ENCODE measurements at places on chromosomes 7 and 10. TPM values are rescaled to one million over a fixed set of nuclear protein-coding genes. Genes with fewer than 3 reads are reported as not detected.
A peak's percentile ranks its signal among the peaks of the same experiment; 100 is the strongest.

Gene ZCCHC24
- 18.2 TPM for total RNA-seq

- DNase-seq, result no peak
Observed at GRCh38 chr7:128122576-128123290, 91.5 kb upstream of the LRRC4 start.

DNA sequence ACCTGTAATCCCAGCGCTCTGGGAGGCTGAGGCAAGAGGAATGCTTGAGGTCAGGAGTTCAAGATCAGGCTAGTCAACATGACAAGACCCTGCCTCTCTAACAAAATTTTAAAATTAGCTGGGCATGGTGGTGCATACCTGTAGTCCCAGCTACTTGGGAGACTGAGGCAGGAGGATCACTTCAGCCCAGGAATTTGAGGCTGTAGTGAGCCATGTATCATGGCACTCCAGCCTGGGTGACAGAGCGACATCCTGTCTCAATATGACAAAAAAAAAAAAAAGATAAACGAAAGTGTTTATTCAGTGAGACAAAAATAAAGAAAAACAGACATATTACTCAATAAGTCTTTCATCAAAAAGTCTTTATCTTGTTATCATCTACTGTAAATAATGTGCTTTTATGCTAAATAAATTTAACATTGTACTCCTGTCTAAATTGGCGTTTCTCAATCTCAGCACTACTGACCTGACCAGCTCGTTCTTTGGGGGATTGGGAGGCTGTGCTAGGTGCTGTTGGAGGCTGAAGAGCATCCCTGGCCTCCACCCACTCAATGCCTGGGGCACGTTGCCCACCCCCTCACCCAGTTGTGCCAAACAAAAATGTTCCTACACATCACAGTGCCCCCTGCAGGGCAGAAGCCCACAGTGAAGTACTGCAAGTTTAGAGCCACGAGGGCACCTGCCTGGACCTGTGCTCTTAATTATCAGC is 57.7 kb downstream of the NCAPG2 start:
- no peak for DNase-seq

DNA sequence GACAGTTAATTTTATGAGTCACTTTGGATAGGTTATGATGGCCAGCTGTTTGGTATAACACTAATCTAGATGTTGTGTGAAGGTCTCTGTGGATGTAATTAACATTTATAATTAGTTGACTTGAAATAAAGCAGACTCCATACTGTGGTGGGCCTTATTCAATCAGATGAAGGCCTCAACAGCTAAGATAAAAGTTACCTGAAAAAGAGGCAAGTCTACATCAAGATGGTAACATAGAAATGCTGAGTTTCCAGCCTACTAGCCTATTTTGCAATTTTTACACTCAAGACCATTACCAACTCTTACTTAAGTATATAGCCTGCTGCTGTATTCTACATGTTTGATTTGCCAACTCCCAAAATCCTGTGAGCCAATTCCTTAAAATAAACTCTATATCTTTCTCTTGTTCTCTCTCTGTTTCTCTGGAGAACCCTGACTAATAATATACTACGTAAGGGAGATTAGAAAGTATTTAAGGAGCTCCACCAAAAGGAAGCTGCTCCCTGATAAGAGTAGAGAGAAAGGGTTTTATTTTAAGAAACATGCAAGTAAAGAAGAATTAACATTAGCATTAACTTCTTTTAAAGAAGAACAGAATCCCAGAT is 42.7 kb downstream of the ZNF438 start:
- DNase-seq, result no peak

Gene CCDC71L
- total RNA-seq, result 220 TPM

DNA sequence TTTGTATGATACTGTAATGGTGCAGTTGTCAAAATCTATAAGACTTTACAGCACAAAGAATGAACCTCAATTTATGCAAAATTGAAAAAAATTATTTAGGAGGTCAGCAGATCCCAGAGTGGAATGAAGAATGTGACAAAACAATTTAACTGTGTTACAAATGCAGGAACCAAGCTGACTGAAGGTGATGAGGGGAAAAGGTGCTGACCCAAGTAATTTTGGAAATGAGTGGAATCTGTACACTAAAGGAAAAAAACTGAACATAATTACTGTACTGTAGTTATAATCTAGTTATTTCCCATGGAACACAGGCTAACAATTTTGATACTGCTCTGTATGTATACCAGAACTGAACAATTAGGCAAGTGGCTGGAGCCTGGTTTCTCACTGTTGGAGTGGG is 31.2 kb upstream of the ZCCHC24 start:
- no peak for DNase-seq

GRCh38 chr10:25026463-25026862 is 10.1 kb downstream of the THNSL1 start:
- peak; percentile 28 for DNase-seq

Gene FAM25A
- total RNA-seq, result not detected

Gene LRIT1
- total RNA-seq, result not detected

DNA sequence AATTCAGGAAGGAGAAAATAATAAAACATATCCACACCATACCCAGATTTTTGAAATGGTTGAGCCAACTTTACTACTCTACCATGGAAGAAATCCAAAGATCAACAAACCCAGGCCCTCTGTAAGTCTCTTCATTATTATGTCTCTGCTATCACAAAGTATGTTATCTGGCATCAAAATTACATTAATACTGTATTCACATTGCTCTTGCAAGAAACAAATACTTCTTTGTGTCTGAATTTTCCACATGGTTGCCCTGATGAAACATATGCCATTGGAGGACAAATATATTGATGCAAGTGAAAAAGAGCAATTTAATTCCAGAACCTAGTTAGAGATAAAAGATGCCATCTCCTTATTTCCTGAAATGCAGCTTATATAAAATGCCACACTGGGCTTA is 204.0 kb downstream of the FZD1 start:
- no peak for DNase-seq

GRCh38 chr7:97421307-97421930 is 303.9 kb downstream of the SDHAF3 start:
- DNase-seq, result no peak

Gene POP7
- total RNA-seq, result 55.9 TPM
